ENCODE measurements at places on chromosomes 6 and 20.

DNA sequence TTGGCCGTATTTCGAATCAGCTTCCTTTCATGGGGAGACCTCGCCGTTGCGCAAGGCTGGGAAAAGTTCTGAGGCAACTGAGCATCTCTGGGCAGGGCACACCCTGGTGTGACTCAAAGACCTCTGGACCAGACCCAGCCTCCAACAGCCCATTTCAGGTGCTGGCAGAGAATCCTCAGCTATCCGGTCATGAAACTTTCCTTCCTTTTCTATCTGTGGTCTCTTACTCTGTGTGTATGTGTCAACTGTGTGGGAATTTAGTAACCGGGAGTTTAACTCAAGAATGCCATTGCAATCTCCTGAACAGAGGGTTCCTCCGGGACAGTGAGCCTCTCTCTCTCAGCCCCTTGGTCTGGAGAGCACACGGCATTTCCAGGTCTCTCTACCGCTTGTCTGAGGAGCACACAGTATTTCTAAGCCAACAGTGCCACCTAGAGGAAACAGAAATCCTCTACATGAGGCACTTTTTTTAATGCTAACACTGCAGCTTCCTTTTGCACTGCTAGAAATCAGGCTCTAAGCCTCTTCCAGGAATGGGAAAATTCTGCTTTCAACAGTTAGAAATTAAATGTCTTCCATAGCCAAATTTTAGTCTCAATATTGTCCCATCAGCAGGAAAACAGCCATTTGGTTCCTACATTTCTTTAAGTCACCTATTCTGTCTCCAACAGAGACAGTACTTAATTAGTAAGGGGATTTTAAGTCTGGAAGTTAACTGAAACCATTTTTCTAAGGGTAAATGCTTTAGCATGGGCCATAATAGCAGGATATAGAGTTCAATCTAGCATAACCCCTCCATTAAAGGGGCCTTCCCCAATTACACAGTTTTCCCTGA is 32.7 kb downstream of the PLN start:
- DNase-seq = no peak

DNA sequence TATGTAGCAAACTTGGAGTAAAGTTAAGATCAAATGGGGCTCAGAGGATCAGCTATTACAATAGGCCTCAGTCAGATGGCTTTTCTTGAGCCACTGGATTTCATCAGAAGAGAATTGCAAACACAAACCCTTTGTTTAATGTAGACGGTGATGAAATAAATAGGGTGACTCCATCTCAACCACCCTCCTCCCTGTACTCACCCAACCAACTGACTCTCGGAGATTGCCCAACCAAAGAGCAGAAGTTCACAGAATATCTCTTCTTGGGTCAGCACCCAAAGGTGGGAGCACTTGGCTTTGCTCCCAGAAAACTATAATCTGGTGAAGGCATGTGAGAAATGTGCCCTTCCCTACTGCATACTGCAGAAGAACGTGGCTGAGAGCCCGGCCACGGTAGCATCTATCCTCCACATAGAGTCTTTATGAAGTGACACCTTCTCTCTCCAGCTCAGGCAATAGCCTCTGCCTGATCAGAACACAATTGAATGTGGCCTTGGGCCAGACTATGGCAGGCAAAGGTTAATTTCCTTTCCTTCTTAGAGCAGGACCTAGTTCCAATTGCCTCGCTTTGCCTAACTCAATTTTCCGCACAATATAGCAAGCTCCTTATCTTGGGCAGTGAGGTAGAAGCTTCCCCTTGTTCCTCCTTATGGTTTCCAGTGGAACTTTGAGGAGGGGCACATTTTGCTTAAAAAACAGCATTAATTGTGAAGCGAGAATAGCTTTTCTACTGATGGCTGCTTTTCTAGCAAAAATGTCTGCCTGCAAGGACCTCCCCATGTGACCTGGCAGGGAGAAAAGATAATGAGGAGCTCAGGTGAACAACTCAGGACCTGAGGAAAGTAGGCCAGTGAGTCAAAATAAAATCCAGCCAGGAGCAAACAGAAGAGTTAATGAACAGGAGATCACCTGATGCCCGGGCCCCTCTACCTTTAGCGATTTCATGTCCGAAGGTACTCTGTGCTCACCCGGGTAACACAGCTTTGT is 79.4 kb downstream of the GFOD1 start:
- DNase-seq = no peak

DNA sequence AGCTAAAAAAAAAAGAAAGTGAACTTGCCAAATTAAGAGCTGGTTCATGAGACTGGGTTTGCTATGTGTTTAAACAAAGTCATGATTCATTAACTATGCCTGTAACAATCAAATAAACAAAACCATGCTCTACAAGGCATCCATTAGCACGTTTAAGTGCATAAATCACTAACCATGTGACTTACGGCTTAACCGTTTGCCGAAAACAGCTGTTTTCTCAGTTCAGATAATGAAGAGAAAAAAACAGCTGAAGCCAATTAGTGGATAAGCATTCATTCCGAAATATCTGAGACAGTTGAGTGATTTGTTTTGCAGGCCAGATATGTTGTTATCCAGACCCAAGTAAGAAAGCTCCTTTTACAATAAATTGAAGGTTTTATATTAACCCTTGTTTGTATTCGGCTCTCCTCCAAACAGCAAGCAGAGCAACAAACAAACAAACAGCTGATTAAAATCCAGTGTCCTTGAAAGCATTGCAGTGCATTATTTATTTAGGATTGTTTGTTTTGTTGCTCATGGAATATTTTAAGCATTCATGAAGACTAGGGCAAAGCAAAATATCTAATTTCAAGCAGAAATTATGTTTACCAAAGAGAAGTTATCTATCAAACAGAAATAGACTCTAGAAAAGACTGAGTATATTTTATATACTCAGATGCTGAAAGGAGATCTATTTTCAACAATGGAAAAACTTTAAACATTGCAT is 343.5 kb downstream of the RFPL4B start:
- DNase-seq = no peak

DNA sequence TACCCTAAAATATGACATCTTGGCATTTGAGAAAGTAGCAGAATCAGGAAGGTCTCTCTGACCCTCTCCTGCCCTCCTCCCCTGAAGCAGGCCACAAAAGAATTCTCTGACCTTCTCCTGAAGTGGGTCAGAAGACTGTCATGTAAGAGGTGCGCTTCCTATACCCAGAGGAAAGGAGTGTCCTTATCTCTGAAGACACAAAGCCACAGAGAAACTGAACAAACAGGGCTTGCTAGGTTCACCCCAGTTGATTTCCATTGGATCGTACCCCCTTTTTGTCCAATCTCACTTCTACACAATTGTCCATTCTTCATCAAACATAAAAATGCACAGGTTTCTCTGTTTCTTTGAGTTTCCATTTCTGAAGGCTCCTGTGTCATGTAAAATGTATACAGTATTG is 272.0 kb upstream of the SOX4 start:
- DNase-seq = no peak

GRCh38 chr6:28525496-28526039 is at the start of gene GPX5:
Gene GPX5 (plus strand): TSS chr6:28525881. CDS start chr6:28526014, 133 bp downstream.
- DNase-seq = no peak

All from esophagus squamous epithelium (tissue), 5 donors.